ENCODE measurements at places on chromosomes 2 and 18.

- DNase-seq = no peak
Observed at GRCh38 chr2:193929131-193929530, 1727.9 kb upstream of the SLC39A10 start.

DNA sequence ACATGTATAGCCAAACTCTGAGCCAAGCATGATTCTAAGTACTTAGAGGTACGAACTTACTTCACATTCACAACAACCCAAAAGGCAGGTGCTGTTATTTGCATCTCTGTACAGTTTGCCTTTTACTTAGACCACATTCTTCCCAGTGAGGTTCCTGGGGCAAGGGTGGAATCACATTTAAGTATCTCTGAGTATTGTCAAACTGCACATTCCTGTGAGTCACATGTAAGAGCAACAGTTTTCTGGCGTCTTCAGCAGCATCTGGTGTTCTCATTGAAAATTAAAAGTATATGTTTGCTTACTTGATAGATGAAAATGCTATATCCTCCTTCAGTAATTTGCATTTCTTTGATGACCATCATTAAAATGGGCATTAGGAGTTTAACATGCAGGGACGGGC is 119.1 kb downstream of the UXS1 start:
- DNase-seq = no peak

GRCh38 chr18:79523736-79524180 is 128.0 kb downstream of the NFATC1 start:
- DNase-seq = peak; percentile 81

- DNase-seq = no peak
Observed at GRCh38 chr2:2623939-2624338, 292.9 kb upstream of the MYT1L start.

DNA sequence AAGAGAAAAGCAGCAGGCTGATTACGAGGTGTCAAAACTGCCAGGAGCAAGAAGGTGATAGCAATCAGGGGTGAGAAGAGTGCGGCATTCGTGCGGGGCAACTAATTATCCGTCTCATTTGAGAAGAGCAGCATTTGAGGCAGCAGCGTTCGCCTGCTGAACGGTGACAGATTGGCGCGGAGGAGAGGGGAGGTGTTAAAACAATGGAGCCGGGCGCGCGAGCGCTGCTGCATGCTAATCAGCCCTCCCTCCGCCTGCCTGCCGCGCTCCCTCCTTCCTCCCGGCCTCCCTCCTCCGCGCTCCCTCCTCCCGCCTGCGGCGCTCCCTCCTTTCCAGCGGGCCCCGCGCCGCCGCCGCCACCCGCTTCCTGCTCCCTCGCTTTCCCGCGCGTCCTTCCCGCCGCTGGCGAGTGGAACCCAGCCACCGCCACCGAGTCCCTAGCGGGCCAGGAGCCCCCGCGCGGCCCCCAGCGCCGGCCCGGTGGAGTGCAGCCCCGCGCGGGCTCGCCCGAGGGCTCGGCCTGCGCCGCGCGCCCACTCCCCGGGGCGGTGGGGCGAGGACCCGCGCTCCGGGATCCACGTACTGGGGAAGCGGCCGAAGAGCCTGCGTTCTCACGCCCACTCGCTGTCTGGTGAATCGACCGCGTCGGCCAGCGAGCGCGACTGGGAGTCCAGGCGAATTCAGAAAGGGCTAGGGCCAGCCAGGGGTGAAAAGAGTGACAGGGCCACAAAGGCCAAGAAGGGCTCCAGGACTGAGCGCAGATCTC is 69.5 kb upstream of the PSMD14 start:
- no peak for DNase-seq

GRCh38 chr2:72921853-72922252 is 4.5 kb downstream of the EMX1 start:
- DNase-seq = no peak

DNA sequence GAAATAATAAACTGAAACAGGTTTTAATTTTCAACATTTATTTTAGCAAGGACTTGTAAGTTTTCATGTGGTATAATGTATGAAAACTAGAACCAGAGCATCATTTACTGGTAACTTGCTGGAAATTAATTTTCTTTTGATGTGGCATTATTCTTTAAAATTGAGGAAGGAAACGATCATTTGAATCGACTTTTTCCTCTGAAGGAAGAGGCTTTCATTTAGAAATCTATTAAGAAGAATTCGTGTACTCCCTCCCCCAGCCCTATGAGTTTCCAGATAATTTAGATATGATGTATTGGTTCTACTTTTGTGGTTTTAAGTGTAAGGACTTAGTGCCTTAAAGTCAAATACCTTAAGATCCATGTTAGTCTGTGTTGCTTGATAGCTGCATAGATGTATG is 2.5 kb downstream of the BABAM2 start:
- DNase-seq = peak; percentile 12

DNA sequence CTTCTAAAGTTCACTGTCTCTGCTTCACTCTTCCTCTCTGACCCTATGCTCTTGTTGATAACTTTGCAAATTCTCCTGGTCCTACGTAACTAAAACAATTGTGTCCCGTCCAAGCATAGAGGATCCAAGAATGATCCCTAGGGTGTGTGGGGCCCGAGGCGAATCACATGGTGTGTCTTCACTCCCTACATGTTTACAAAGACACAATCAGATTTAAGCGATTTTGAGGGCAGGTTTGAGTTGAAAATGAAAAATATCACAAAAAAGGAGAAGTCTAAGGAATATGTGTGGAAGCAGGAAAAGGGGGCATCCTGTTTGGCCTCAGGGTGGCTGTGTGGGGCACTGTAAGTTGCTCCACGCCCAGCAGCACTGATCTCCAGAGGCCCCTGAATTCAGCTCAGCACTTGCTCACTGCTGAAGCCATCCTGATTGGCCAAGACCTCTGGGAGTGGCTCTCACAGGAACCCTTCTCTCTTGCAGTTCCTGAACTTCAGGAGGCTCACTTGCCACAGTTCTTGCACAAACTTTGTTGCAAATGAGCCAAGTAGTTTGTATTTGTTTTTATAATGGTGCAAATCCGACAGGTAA is 363.6 kb downstream of the ZNF521 start:
- no peak for DNase-seq

GRCh38 chr18:34848156-34848555 is 138.1 kb downstream of the DTNA start:
- no peak for DNase-seq

DNA sequence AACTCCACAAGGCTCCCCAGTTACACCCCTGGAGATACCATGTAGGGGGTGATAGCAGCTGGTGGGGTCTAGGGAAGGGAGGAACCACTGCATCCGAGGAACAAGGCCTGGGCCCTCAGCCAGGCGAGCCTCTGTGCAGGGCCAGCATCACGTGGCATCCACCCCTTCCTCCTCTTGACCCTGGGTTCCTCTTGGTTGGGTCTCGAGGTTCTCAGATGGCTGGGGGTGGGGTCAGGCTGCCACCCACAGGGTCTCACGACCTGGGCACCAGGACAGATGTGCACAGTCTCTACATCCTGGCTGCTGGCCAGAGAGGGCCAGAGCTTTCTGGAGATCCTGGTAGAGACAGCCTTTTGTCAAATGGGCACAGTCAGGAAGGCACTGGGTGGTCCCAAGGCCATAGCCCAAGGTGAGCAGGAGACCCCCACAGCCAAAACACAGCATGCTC is 10.4 kb downstream of the HS6ST1 start:
- DNase-seq = no peak

GRCh38 chr2:84919885-84920580 is 14.6 kb downstream of the TMSB10 start:
- DNase-seq = no peak

DNA sequence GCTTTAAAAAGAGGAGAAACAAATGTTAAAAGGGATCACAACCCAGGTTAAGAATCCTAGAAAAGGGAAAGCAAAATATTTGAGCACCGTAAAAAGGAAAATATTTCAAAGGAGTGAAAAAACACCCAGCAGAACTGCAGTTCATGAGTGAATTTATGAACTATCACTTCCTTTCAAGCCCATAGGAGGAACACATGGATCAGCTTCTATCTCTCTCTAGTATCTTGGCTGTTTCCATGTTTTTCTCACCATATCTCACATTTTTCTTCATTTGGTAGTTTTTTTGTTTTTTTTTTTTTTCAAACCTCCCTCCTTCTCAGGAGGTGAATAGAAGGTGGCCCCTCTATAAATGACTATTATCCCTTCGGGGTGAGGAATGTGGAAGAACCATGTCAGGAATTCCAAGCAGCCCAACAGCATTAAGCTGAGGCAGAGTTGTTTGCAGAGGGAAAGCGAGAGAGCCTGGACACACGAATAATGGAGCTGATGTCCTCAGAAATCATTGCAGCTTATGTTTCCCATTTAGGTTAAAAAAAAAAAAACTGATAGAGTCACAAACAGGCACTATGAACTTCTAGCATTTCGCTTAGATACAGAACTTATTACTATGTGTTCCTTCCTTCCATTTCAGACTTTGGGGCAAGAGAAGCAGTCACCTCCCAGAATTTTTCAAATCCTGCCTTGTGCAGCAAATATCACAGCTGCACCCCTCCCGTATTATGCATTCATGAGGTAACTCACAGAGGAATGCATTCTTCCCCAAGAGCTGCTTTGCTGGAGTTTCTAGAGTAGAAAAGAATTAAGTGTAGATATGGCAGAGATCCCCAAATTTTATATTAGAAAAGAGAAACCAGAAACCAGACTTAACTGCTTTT is 315.6 kb downstream of the IRS1 start:
- DNase-seq = no peak

DNA sequence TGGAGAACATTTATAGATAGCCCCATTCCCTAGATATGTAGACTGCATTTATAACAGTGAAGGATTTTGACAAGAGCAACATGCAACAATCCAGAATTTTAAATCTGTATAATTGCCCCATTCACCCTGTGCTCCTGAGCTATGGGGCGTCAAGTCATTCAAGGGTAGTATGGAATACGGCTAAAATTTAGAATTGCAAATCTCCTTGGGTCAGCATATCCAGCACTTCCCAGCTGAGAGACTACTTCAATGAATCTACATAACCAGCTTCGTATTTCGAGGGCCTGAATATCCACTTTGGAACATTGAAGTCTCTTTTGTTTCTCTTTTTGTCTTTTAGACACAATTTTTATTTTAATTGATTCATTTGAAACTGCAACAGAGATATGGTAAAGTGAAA is 28.4 kb upstream of the ACVR1C start:
- DNase-seq = no peak

GRCh38 chr18:48922801-48923730 is 27.7 kb downstream of the SMAD7 start:
- DNase-seq = no peak

GRCh38 chr18:7070466-7070865 is 47.1 kb downstream of the LAMA1 start:
- no peak for DNase-seq

GRCh38 chr2:207810200-207810788 is 40.6 kb upstream of the FZD5 start:
- DNase-seq = no peak

Data from activated CD4-positive, alpha-beta T cell treated with anti-CD3 and anti-CD28 coated beads, Interleukin-2, amount 50 U/mL, for 24 hours (primary cell).